ENCODE measurements at places on chromosomes 4 and X.

GRCh38 chr4:47386146-47386545, 77.4 kb downstream of the COMMD8 start:
- no peak for DNase-seq

DNA sequence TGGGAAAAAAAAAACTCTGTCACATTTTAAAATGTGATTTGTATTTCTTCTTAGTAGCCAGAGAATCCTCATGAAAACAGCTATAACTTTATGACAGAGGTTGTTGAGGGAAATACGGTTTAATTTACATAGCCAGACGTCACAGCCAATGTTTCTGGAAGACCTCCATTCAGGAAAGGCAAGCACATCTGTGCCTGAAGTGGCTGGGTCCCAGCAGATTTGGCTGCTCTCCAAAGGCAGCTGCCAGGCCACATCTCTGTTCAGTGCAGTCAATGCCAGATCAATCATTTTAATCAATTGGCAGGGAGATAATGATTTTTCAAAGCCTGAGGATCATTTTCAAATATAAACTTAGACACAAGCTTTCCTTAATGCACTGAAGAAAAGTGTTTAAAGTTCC, 86.5 kb upstream of the ZIC3 start:
- DNase-seq = no peak

GRCh38 chrX:2679534-2680485, 11.3 kb upstream of the CD99 start:
- DNase-seq = peak; percentile 77

GRCh38 chr4:81432825-81433224, 38.9 kb downstream of the RASGEF1B start:
- DNase-seq = no peak

DNA sequence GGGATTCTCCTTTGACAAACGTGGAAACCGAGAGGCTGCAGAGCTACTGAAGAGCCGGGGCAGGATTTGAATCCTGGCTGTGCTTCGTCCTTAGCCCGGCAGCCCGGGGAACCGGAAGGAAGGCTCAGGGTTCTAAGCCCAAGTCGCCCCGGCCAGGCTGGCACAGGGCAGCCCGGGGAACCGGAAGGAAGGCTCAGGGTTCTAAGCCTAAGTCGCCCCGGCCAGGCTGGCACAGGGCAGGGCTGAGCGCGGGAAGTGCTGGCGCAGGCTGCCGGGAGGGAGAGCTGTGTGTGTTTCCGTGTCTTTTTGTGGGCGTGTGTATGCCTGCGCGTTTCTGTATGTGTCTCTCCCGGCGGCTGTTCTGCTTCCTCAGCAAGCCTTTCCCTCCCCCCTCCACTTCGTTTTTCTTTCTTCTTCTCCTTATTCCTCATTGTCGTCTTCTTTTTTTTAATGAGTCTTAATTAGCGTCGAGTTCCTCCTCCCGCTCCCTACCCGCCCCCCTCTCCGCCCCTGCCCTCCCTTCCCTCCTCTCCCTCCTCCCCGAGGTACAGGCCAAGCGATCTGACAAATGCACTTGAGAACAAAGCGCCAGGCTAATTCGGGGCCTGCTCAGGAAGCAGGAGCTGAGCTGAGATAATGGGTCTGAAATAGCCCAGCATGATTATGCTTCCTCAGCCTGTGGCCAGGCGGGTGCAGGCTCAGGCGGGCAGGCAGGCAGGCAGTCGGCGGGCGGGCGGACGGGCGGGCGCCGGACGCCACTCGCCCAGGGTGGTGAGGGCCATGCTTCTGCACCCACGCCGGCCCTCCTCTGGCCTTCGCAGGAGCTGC, 65.9 kb downstream of the EFNB1 start:
- DNase-seq = peak; percentile 46

DNA sequence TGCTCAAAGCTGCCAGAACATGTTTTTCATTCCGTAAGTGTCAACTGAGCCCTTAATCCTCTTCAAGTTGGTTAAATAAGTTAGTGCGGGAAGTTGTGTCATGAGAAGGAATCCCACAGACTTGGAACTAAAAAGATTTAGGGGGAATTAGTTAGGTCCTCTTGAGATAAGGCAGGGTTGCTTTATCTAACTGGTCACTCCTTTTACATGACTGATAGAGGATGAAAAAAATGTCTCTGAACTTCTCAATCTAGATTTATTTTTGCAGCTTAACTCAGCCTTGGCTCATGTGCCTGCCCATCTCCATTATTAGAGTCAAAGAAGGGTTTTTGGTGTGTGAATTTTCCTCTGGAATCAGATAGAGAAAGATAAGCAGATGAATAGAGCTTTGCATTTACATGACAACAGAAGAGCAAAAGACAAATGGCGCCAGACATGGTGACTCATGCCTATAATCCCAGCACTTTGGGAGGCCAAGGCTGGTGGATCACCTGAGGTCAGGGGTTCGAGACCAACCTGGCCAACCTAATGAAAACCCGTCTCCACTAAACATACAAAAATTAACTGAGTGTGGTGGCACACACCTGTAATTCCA, 882.9 kb downstream of the RPA4 start:
- DNase-seq = peak; percentile 1

- peak; percentile 53 for DNase-seq
These were observed 134.4 kb downstream of the RASL11B start for GRCh38 chr4:52996261-52997131.

- peak; percentile 62 for DNase-seq
These were observed 25.2 kb downstream of the PI4K2B start for GRCh38 chr4:25258980-25259578.

DNA sequence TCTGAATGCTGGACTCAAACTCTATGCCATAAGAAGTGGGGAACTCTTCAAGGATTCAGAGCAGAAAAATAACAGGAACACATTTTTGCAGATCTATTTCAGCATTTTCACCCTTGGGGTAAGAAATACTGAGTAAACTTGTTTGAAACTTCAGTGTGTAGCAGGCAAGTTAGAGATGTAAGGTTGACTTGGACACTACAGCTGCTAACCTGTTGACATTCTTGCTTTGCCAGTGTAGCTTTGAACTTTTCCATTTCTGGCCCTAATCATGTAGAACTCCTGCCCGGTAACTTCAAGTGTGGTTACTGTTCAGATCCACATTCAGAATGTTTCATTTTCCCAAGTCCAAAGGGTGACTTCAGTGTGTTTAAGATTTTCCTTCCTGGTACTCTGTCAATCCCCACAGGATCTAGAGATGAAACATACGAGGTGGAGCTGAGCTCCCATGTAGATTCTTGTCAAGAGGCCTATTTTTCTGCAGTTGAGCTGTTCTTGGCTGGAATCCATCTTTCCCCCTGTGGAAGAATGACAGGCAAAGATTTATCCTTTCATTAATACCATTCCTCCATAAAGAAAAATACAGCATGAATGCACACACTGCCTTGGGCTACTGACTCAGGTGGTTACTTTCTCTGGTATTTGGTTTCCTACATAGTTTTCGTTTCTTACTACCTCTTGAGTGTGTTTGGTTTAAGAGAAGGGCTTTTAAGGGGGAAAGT, 34.1 kb downstream of the FHDC1 start:
- DNase-seq = peak; percentile 61

DNA sequence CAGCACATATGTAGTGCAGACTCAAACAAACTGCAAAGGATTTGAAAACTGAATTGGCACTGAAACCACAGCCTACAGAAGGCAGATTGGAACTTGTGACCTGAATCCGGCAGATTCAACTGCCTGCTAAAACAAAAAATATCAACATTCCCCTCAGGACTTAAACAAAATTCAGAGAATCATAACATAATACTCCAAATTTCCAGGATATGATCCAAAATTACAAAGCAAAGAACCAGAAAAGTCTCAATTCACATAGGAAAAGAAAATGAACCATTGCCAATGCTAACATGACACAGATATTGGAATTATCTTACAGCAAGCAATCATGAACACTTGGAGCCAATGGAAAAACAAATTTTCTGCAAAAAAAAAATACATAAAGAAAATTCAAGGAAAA, 250.4 kb downstream of the PRDM5 start:
- DNase-seq = no peak

- peak; percentile 52 for DNase-seq
These were observed 69.2 kb downstream of the SORBS2 start for GRCh38 chr4:185742766-185743165.
